Fibroblast of the aortic adventitia (primary cell): ENCODE measurements at places on chromosomes 5 and 9.

- no peak for DNase-seq
These were observed 44.3 kb downstream of the PSD2 start for GRCh38 chr5:139839918-139840317.

DNA sequence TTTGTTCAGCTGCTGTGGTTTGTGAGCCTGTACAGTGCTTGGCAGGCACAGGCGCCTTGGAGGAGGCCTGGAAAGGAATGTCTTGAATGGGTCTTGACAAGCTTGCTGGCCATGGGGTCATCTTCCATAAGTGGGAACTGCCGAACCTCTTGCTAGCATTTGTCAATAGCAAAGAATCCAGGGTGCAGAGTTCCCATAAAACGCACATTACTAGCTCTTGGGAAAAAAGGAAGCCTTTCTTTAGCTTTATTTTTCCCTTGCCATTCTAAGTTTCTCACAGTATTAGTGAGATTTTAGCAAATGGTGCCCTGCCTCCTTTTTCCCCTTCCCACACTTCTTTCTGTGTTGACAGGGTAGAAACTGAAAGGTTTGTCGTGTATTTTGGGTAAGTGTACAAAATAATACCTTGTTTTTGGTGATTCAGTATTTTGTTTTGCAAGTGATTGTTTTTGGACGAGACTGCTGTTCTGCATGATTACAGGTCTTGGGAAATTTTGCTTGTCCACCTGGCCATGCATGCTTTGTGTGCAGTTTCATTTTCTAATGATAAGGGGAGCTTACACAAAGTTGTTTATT, 82.0 kb downstream of the ADGRV1 start:
- no peak for DNase-seq

DNA sequence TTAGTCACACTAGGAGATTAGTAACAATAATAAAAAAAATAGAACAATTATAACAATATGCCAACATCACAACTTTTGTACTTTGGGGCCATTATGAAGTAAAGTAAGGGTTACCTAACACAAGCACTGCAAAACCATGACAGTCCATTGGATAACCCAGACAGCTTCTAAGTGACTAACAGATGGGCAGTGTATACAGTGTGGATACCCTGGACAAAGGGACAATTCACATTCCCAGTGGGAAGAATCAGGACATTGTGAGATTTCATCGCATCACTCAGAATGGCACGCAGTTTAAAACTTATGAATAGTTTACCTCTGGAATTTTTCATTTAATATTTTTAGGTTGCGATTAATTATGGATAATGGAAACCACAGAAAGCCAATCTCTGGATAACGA, 45.6 kb upstream of the JADE2 start:
- no peak for DNase-seq

DNA sequence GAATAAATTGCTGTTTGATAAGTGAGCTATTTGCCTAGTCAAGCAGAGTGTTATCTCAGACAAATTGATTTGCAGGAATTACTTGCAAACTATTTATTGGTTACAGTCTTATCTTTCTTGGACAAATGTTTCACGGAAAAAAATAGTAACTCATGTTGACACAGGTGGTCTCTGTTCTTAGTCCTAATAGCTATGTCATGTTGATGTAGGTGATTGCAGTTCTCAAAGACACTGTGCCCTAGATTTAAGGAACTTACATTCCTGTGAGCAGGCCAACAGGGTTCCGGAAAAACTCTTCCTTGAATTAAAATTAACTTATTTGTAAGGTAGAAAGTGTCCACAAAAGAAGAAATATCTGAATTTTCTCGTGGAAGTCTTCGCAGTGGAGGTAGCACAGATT, 109.6 kb upstream of the SLCO6A1 start:
- no peak for DNase-seq

DNA sequence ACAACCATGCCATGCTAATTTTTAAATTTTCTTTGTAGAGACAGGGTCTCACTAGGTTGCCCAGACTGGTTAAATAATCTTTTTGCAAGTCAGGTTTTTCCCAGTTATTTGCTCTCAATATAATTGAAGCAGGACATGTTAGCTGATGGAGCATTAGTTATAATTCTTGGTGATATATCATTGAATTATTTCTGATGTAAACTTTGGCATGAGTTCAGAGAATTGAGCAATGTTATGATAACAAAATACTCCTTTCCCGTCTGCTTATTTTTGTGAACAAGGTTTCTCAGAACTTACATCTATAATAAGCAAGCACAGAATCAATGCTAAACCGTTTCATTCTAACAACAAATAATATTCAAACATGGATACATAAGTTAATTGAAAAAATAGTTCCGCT, 37.8 kb downstream of the BHMT start:
- DNase-seq, result peak; percentile 51

- DNase-seq, result no peak
These were observed 51.3 kb downstream of the LMX1B start for GRCh38 chr9:126664900-126665643.

- DNase-seq, result no peak
These were observed at the start of gene TMOD1 for GRCh38 chr9:97501177-97501971. Gene TMOD1, plus strand, starts transcription at chr9:97501666. Its CDS starts 22,523 bp downstream, at chr9:97524189.

- no peak for DNase-seq
These were observed 88.4 kb upstream of the ADRA1B start for GRCh38 chr5:159827861-159828260.

DNA sequence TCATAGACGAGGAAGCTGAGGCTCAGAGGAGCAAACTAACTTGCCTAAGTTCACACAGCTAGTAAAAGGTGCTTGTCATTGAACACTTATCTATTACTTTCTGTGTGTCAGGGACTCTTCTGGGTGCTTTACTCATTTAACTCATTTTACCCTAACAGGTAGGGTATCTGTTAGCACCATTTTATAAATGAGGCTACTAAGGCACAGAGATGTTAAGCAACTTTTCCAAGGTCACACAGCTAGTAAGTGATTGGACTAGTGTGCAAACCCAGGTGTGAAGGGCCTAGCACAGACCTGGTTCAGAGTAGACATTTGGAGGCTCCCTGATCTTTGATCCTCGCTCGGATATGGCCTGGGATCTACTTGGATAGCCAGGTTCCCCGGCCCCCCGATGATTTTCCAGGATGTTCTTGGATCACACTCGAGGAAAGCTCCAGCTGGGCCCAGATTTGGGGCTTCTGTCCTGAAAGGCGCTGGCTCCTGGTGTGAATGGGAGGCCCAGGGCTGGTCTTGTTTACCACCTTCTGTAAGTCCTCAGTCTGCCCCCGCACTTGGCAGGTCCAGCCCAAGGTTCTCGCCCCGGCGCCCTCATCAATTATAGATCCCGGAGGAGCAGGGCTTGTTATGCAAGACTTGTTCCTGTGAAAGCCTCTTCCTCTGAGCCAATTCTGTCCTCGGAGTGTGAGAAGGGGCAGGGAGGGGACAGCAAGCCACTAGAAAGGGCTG, 37.5 kb downstream of the GSN start:
- DNase-seq, result peak; percentile 41

DNA sequence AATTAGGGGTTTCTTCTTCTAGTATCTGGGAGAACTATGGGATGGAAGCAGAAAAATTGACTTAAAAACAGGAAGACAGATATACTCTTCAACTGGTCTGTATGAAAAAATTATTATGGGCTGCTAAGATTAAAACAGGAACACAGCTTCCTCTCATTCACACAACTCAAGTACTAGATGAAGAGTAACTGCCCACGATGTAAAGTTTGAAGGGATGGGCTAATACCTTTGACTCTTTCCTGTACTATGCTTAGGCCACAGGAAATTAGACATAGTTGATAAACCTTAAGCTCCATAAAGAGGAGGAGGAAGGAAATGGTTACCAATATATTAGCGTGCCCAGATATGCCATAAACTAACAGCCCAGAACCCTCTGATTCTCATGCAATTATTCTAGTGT, 88.6 kb downstream of the ANKRD31 start:
- no peak for DNase-seq

- peak; percentile 57 for DNase-seq
These were observed 50.7 kb upstream of the RIC1 start for GRCh38 chr9:5578018-5578697.

DNA sequence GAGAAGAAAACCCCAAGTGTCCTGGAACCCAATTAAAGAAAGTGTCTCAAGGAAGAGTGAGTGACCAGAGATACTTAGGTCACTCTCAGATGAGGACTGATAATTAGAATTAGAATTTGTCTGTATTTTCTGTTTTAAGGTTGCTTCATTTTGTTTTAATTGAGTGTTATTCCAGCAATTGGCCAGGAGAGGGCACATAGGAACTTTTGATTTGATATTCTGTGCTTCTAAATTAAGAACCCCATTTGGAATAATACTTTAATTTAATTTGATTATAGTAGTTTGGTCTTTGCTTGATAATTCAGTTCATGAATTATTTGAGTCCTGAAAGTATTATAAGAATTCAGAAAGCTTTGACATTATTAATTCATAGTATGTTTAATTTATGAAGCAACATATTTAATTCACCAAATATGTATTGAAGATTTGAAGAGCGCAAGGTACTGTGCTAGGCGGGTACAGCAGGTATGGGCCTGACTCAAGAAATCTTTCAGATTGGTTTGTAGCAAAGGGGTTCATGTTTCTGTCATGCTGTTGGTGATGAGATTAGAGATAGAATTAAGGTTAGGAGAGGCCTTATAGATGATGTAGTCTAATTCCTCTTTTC, 4.9 kb downstream of the MRPL22 start:
- DNase-seq, result peak; percentile 51

DNA sequence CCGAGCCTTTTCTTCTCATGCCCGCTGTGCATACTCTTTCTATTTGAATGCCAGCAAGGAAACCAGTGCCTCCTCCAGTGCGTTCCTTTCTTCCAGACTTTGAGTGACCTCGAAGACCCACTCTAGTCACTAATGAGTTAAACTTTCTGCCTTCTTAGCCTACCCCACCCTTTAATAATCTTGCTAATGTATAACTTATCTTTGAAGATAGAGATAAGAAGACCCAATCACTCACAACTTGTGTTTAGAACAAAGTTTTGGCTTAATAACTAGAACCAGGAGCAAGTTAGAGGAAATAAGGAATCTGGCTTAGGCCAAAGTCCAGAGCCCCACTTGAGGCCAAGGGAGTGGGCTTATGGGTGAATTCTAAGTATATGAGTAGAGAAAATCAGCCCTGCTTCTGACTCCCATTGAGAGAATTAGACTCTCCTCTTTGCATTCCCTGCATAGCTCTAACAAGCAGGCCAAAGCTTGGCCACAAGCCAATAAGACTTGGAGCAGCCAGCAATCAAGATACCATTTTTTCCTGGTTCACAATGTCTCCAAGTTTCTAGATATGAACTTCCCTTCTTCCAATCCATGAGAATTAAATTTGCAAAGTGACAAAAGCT, 181.5 kb upstream of the PIK3R1 start:
- DNase-seq, result peak; percentile 93

GRCh38 chr5:132865668-132866341, 464 bp downstream of the GDF9 start:
- no peak for DNase-seq

DNA sequence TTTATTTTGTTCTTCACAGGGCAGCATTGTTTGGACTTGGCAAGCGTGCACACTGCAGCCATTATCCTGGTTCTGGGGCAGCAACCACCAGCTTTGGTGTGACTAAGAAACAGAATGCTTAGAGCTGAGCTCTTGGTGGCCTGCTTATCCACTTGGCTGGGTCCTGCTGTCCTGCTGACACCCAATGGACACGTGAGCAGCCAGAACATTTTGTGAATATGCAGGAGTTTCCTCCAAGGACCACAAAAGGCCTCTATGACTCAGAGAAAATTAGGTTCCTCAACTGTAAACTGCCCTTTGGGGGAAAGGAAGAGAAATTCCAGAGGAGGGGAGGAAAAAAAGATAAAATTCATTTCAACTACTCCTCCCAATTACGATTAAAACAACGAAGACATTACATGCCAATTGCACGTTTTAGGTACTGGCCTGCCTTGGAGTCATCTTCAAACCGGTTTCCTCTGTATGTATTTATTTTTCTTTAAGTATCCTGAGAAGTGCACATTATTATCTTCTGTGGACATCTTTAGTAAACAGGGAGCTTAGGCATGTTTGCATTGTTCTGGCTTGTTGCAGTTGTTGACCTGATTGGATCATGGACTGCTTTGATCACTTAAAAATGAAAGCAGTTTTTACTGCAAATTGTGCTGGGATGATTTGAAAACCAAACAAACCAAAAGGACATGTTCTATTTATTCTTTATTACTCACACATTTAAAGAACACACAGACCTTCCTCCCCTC, 82.3 kb upstream of the TLE4 start:
- peak; percentile 4 for DNase-seq

- DNase-seq, result no peak
These were observed 407.7 kb downstream of the SPOCK1 start for GRCh38 chr5:137091472-137091871.

GRCh38 chr5:119353686-119354366, 2.0 kb upstream of the TNFAIP8 start:
- DNase-seq, result no peak

- DNase-seq, result no peak
These were observed 63.2 kb upstream of the FYB1 start for GRCh38 chr5:39282561-39282960.

GRCh38 chr9:86586144-86586494, 231.9 kb upstream of the TUT7 start:
- no peak for DNase-seq

DNA sequence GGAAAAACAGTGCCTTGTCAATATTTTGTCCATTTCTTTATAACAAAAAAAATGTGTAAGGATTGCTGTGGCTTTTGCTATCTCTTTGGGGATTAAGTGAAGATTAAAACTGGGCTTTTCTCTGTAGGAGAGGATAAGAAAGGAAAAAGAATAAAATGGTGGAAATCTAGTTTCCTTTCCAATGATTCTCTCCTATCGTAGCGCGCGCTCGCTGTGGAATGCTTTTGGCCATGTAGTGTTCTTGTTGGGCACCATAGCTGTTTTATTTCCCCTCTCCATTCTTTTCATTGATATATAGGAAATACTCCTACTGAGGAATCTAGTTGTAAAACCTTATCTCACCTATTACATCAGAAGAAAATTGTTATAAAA, 1.5 kb downstream of the STXBP1 start:
- peak; percentile 20 for DNase-seq

GRCh38 chr5:15790446-15791018, 290.6 kb downstream of the FBXL7 start:
- DNase-seq, result no peak

GRCh38 chr5:126808521-126808988, 31.6 kb downstream of the LMNB1 start:
- DNase-seq, result peak; percentile 62

GRCh38 chr9:87675906-87676515, 49.9 kb upstream of the CTSL start:
- no peak for DNase-seq

DNA sequence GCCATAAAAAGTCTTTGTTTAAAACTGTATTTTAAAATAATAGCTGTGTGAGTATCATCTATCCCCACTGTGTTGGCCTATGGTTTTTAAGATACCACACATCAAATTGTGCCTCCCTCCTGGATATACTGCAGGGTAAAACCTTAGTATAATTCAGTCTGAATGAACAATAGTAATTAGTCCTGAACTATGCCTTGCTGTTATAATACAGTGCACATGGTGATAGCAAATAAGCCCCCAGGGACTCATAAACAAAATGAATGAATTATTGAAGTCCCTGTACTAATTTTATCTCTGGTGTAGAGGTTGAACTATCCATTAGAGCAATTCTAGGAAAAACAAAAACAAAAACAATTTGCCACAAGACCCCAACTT, 142.7 kb upstream of the ADAMTSL1 start:
- DNase-seq, result no peak

DNA sequence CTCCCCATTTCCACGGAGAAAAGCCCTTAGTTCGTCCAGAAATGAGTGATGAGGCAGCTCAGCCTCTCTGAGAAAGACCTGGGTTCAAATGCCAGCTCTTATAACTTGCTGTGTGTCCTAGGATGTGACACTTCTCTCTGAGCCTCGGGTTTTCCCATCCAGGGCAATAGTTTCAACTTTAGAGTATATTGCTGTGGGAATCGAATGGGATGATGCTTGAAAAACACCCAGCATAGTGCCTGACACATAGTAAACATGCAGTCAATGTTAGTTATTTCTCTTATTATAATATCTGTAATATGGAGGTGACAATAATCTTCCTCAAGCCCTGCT, 430 bp upstream of the MAPKAP1 start:
- no peak for DNase-seq
